HCEC 1CT (cell line): ENCODE measurements at places on chromosomes 2 and 18.

GRCh38 chr2:10518470-10519393, 70.6 kb upstream of the ODC1 start:
- no peak for DNase-seq

- DNase-seq = no peak
These were observed 146.5 kb downstream of the COPS8 start for GRCh38 chr2:237232166-237232565.

DNA sequence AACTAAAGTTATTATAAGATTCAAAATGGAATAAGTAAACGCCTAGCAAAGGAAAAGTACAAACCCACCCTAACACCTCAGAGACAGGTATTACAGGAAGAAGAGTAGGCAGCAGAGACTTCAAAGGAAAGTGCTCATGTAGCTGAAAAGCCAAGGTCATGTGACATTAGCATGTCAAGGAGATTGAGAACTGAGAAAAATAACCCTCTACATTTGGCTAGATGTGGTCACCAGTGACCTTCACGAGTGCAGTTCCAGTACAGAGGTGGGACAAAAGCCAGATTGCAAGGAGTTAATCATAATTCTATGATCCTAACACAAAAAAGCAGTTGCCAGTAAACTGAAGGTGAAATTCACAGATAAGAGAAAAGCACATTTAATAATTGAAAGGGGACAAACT, 252.7 kb downstream of the ZEB2 start:
- DNase-seq = no peak

- DNase-seq = no peak
These were observed 13.4 kb downstream of the CAPG start for GRCh38 chr2:85396531-85397470.

DNA sequence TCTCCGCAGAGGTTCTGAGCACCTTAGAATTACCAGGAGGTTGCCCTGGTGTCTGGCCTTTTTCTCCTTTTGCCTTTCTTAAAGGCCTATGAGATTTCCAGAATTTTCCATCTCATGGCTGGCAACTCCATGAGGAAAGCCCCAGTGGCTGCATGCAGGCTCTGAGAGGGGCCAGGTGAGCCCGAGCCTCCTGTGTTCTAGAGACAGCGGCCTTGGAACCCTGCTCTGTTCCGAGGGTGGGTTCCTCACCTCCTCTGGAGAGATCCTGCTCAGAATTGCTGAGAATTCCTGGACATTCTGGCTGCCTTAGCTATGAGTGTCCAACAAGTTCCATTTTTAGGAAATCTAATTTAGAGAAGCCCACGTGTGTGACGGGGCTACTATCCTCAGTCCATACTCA, 35.7 kb upstream of the HPCAL1 start:
- DNase-seq = no peak

GRCh38 chr2:215745331-215745730, 268.0 kb downstream of the MREG start:
- DNase-seq = no peak

- DNase-seq = no peak
These were observed 10.4 kb upstream of the FSHR start for GRCh38 chr2:49164729-49165128.

DNA sequence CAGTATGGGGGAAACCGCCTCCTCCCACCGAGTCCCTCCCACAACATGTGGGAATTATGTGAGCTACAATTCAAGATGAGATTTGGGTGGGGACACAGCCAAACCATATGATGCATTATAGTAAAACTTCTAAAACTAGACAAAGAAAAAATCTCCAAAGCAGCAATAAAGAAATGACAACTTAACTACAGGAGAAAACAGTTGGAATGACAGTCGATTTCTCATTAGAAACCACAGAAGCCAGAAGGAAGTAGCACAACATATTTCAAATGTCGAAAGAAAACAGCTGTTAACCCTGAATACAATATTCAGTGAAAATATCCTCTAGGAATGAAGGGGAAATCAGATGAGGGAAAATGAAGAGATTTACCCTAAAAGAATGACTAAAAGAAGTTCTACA, 53.5 kb upstream of the TCF4 start:
- no peak for DNase-seq

- no peak for DNase-seq
These were observed at the start of gene INHBB for GRCh38 chr2:120346026-120346666. INHBB (plus strand) TSS chr2:120346136; CDS start chr2:120346189, 53 bp downstream.

- DNase-seq = no peak
These were observed 91.8 kb downstream of the MAP4K4 start for GRCh38 chr2:101788995-101789970.

DNA sequence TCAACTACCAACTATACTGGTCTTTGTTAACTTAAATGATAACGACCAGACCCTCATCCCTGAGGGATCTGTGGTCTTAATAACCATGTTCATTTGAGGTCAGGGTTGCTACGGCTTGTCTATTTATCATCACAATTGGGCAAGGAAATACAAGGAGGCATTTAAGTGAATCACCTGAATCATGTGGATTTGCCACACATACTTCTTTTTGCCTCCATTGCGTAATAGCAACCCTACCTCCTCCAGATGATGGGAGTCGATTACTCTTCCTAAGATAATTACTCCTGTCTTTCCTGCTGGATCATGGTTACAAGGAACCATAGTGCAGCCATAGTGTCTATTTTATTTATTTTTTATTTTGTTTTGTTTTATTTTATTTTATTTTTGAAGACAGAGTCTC, 42.2 kb downstream of the TAF4B start:
- no peak for DNase-seq

GRCh38 chr18:64410685-64411084, 261.8 kb upstream of the LINC00305 start:
- DNase-seq = no peak

- DNase-seq = no peak
These were observed 5.0 kb downstream of the SNED1 start for GRCh38 chr2:241003369-241003768.

DNA sequence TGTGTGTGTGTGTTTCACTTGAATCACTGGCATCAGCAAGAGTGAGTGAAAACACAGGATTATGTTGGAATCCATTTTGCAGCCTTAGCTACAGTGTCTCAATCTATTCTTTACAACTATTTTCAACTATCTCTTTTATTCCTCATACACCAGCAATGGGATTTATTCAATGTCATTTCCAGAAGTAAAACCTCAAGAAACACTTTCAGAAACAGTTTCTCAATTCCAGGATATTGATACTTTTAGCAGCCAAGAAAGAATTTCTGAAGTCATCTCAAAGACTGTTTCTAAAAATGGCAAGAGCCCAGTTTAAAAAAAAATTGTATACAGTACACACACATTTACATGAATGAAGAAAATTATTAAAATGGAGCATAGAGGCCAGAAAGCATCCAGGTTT, 171.6 kb downstream of the FIGN start:
- no peak for DNase-seq

DNA sequence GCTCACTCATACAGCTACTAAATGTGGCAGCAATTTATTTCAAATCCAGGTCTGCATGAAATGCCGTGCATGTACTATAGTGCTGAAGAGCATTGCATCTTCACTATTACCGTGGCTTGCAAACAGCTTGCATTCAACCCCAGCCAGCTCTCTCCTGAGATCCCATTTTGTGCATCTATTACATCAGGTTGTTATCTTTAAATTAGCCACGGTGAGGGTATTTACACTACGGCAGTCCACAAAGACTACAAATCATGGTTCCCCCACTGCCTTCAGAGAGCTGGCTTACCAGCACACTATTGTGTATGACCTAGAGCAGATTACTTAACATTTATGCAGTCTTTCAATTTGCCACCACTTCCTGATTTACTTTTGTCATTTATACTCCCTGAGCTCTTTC, 621.3 kb upstream of the LRATD1 start:
- no peak for DNase-seq

GRCh38 chr2:207008105-207008990, 69.0 kb downstream of the CPO start:
- DNase-seq = peak; percentile 35

DNA sequence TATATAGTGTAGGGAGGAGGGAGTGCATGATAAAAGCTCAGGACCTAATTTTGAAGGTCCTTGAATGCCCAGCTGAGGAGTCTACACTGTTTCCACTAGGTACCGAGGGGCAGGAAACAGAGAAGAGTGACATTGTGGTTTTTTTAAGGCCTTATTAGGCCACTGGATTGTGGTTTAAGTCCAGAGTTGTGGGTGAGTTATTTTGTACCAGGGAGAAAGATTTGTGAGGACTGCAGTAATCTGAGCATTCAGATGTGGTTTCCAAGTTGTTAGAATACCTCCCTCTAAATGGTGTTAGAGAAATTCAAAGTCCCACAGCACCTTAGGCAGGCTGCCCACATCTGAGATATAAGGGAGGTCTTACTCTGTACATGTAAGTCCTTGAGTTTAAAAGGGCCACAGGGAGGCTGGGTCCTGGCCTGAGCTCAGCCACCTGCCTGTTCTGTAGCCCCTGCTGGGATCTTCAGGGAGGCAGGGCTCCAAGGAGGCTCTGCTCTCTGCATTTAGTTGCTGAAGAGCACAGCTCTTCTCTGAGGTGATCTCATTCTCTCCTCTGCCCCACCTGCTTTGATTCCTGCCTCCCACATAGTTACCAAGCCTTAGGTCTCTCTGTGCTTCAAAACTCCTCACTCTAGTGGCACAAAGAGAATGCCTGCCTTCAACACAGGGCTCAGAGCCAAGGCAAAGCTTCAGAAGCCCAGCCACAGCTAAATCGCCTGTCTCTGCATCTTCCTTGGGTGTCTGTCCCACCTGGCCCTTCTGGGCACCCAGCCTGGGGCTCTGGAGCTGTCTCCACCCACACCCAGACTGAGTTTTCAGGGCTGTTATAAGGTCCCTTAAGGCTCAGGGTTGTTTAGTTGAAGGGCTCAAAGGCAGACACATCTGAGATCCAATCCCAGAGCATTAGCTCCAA, 88.1 kb downstream of the VSNL1 start:
- no peak for DNase-seq

- peak; percentile 36 for DNase-seq
These were observed 1.1 kb downstream of the HPCAL1 start for GRCh38 chr2:10303694-10304378.

DNA sequence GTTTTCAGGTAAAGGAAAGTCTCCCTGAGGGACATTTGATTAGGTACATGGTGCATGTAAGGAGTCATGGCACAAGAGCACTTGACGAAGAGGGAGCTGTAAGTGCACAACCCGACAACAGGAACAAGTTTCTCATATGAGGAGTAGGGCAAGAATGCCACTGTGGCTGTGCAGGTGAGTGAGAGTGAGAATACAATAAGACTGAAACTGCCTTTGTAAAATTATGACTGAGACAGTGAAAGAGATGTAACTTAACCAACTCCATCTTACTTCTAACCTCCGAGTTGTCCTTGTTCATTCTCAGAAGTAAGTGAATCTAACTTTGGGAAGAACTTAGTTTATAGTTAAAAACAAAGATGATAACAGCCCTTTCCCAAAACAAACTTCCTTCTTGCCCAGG, 1025.8 kb upstream of the CNTNAP5 start:
- DNase-seq = no peak

- DNase-seq = no peak
These were observed 630.5 kb upstream of the FANCL start for GRCh38 chr2:58871469-58872142.

DNA sequence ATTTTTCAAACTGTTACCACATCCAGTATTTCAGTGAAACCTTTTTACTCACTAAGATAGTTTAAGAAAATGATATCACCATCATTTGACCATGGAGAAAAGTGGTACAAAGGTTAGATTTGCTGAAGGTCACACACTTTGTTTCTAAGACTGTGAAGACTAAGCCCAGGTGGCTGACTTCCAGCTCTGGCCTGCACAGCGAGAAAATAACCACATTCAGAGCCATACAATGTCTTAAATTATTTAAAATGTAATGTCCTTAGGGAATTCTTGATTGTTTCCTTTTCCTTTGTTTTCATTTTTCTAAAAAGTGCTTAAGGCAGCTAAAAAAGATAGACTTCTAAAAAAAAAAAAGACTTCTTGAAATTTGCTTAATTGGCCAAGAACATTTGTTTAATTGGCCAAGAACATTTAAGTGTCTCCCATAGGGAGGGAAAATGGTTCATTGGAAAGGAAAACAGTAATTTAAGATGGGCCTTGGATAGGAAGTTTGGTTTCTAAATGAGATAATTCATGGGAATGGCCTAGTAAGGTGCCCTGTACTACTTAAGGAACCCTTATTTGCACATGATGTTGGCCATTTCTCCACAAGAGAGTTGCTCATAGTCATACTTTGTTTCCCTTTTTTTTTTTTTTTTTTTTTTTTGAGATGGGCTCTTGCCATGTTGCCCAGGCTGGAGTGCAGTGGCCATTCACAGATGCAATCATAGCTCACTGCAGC, 45.2 kb downstream of the CYP1B1 start:
- no peak for DNase-seq
